ENCODE measurements at places on chromosomes 4 and X.

- no peaks in the 10 kb centered on the region for H3K36me3 ChIP-seq
- no peak overlapping the region for H3K4me3 ChIP-seq
- no peak for DNase-seq
- no peak overlapping the region for H3K27ac ChIP-seq
- no peaks in the 10 kb centered on the region for H3K27me3 ChIP-seq
These were observed 1090.7 kb downstream of the FAT4 start for GRCh38 chr4:126405369-126405982.

GRCh38 chrX:17674601-17675000 lies 62.7 kb upstream of the SCML1 start:
- no peak for DNase-seq
- peaks cover 4% of the 10 kb centered on the region for H3K4me1 ChIP-seq
- H3K4me3 ChIP-seq, result no peak overlapping the region
- no peaks in the 10 kb centered on the region for H3K27me3 ChIP-seq
- H3K36me3 ChIP-seq, result no peaks in the 10 kb centered on the region

DNA sequence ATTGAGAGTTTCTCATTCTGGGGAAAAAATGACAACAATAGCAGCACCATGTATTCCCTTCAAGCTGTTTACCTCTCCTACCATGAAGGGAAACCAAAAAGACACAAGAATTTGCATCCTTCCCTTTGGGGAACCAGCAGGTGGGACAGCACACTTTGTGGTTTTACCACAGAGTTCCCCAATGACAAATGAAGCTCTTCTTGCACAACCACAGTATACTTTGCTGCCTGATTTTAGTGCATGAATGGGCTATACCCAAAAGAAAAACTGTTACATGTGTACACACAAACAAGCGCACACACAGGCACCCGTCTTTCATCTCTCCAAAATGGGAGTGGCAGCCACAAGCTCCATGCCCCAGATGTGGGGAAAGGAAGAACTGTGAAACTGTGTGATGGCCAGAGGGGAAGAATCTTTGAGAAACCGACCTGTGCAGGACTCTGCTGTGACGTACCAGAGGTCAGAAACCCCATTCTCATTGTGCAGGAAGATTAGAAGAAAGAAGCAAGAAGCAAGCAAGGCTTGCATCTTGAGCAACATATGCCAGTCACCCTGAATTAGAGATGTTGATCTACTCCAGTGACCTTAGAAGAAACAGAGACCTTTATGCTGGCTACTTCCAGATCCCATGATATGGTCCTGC lies 2.7 kb upstream of the MAML3 start:
- no peaks in the 10 kb centered on the region for H3K27me3 ChIP-seq
- H3K36me3 ChIP-seq, result no peaks in the 10 kb centered on the region
- H3K27ac ChIP-seq, result no peak overlapping the region

DNA sequence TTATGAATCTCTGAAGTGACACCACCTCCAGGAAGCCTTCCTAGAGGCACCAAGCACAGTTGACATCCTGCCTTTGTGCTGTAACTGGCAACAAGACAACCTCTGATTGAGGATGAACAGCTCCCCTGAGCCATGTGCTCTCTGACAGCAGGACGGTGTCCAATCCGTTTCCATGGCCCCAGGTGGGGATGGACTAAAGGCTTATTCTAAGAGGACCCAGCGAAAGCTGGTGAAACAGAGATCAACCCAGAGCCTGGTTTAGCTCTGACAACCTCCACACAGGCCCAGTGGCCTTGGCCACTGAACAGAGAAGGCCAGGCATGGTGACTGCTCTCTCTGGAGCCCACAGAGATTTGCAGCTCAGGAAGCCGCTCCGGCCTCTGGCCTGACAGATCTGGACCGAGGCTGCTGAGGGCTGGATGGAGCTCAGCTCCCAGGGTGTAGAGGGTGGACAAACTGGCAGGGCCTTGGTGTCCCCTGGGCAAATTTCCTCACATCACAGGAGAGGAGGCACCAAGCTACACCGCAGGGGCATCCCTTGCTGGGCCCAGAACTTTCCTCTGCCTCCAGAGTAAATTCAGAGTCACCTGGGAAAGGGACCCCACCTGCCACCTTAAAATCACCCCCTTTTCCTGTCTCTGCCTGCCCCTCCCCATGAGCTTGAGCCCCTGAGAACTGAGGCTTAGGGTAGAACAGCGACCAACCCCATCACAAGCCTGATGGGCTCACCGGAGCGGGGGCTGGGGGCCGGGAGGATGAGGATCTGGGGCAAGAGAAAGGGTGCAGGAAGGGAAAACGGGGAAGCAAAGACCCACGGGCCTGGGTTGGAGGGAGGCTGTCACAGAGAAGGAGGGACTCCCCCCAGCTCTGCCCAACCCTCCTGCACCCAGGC lies 40.2 kb downstream of the HMX1 start:
- H3K36me3 ChIP-seq, result no peaks in the 10 kb centered on the region
- H3K4me1 ChIP-seq, result peaks cover 22% of the 10 kb centered on the region
- H3K27me3 ChIP-seq, result no peaks in the 10 kb centered on the region
- no peak overlapping the region for H3K4me3 ChIP-seq
- no peak for DNase-seq
- no peak overlapping the region for H3K27ac ChIP-seq

GRCh38 chr4:82890528-82890900 lies 439 bp downstream of the SEC31A start:
- peaks cover 59% of the 10 kb centered on the region for H3K36me3 ChIP-seq
- peaks cover 9% of the 10 kb centered on the region for H3K4me1 ChIP-seq
- H3K4me3 ChIP-seq, result peak overlapping the region; percentile 73
- no peaks in the 10 kb centered on the region for H3K27me3 ChIP-seq

DNA sequence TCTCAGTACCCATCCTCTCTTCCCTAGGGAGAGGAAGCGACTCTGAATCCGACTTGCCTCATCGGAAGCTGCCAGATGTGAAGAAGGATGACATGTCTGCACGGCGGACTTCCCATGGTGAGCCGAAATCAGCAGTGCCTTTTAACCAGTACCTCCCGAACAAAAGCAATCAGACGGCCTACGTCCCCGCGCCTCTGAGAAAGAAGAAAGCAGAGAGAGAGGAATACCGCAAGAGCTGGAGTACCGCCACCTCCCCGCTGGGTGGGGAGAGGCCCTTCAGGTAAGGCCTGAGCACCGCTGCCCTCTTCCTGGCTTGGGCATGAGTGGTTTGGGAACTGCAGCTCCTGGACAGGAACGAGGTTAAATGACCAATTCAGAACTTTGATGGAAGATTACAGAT lies 81.2 kb downstream of the LIMCH1 start:
- no peak overlapping the region for H3K27ac ChIP-seq
- H3K36me3 ChIP-seq, result no peaks in the 10 kb centered on the region
- no peak for DNase-seq
- no peaks in the 10 kb centered on the region for H3K27me3 ChIP-seq
- H3K4me1 ChIP-seq, result no peaks in the 10 kb centered on the region
- no peak overlapping the region for H3K4me3 ChIP-seq

DNA sequence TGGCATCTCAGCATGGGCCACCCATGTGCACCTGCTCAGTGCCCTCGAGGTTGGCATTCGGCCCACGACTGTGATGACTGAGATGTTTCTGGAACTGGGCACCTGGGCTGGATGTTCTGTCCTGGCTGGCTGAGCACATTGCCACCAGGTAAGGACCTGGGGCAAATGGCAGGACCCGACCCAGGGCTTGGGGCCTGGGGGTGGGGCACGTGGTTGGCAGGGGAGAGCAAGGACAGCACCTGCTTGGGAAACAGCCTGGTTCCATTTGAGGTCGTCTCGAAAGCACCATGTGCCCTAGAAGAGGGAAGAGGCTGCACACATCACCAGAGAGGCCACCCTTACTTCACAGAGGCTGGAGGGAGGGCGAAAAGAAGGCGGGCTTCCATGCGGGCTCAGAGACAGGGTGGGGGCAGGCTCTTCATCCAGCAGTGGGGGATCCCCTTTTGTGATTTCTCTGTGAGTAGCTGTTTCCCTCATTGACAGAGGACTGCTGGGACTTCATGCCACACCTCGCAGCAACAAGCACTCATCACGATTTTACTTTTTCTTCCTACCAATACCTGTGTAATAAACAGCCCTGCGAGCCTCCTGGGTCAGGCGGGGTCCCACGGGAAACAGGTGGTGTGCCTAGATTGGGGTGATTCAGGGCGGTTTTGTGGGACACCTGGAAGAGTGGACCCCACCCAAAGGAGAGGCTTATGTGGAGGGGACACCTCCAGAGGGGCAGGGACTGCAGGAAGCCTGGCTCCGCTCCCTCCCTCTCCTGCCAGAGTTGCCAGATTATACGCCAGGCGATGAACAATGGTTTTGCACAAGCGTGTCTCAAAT lies 12.0 kb downstream of the TMEM187 start:
- no peak overlapping the region for H3K27ac ChIP-seq
- H3K36me3 ChIP-seq, result no peaks in the 10 kb centered on the region
- H3K4me3 ChIP-seq, result no peak overlapping the region
- DNase-seq, result no peak
- peaks cover 7% of the 10 kb centered on the region for H3K4me1 ChIP-seq
- no peaks in the 10 kb centered on the region for H3K27me3 ChIP-seq

GRCh38 chr4:6201580-6202091 lies 1.3 kb upstream of the JAKMIP1 start:
- H3K36me3 ChIP-seq, result no peaks in the 10 kb centered on the region
- H3K4me1 ChIP-seq, result 0 out of 2 replicates have a peak, but pooled peaks cover 3% of the 10 kb centered on the region
- H3K4me3 ChIP-seq, result no peak overlapping the region
- H3K27me3 ChIP-seq, result peaks cover 5% of the 10 kb centered on the region
- DNase-seq, result no peak
- H3K27ac ChIP-seq, result no peak overlapping the region

GRCh38 chrX:66012094-66012534 lies 27.8 kb downstream of the VSIG4 start:
- no peaks in the 10 kb centered on the region for H3K27me3 ChIP-seq
- no peaks in the 10 kb centered on the region for H3K36me3 ChIP-seq
- H3K4me3 ChIP-seq, result no peak overlapping the region
- DNase-seq, result no peak
- H3K27ac ChIP-seq, result no peak overlapping the region

DNA sequence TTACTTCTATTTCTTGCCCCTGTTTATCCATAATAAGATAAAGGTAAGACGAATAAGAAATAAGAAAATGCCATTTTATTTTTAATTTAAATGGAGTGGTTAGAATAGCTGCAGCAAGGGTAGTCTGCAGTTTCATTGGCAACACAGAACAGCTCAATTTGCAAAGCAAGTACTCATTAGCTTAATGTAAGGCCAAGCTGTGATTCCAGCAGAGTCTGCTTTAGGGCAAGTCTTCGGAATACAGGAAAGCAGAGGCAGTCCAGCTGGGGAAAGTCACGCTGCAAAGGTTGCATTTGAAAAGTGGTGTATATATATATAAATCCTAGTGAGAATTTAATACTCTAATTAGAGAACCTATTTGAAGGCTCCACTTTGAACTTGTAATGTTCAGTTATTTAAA lies 59.0 kb downstream of the ANXA10 start:
- no peak overlapping the region for H3K27ac ChIP-seq
- DNase-seq, result no peak
- no peaks in the 10 kb centered on the region for H3K36me3 ChIP-seq
- H3K27me3 ChIP-seq, result no peaks in the 10 kb centered on the region
- H3K4me3 ChIP-seq, result no peak overlapping the region
- peaks cover 6% of the 10 kb centered on the region for H3K4me1 ChIP-seq

Data from SJSA1 (cell line).